ENCODE measurements at places on chromosomes 4 and X.

DNA sequence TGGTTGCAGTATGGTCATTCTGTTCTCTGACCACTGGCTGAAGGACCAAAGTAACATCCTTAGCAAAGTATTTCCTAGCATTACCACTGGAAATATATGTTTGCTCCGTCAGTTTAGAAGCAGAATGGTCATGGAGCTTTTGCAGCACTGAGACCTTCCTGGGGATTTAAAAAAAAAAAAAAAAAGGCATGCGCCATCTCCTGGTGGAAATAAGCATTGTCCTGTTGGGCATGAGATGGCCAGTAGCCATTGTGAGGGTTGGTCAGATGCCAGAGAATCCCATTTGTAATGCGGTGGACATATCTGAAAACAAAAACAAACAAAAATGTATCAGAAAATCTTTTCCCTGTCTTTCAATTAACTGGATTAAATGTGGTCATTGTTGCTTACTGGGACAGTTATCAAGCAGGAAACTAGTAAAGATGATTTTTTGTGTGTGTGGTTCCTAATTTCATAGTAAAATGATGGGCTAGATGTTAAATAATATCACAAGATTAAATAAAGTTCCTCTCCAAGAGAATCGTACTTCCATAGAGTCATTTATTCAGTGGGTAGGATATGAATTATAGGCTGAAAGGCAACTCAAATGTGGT lies 139.6 kb downstream of the SOWAHB start:
- no peak for DNase-seq

DNA sequence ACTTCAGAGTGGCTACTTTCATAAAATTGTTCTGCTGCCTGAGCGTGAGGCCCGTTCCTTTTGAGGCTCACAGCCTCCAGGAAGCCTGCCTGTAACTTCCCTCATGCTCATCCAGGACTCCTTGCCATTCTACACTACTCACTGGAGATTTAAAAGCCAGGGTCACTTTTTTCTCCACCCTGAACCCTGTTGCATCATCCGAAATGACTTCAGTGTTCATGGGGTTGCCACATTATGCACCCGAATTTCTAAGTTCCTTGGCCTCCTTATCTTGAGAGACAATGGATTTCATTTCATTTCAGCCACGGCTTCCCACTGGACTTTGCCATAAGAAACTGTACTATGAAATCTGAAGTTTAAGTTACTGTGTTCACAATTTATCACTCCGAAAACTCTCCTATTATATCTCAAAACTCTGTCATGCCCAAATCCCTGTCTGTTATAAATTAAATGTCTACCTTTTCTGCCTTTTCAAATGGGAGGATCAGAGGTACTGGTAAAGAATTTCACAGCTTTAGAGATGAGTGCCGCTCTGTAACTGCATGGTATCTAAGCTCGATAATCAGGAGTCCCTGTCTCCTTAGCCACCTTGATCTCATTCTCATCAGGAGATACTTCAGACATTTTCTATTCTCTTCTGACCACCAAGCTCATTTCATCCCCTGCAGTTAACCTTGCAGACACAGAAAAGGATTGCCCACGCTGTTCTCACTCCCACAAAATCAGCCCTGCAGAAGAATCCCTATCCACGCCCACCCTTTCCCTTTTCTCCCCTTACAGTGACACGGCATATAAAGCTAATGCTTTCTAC lies 59.9 kb downstream of the TRIML1 start:
- no peak for DNase-seq

GRCh38 chr4:86757468-86757867 lies 91.7 kb downstream of the SLC10A6 start:
- no peak for DNase-seq

- DNase-seq: no peak
Measured at GRCh38 chr4:19005211-19005610, 983.7 kb upstream of the LCORL start.

DNA sequence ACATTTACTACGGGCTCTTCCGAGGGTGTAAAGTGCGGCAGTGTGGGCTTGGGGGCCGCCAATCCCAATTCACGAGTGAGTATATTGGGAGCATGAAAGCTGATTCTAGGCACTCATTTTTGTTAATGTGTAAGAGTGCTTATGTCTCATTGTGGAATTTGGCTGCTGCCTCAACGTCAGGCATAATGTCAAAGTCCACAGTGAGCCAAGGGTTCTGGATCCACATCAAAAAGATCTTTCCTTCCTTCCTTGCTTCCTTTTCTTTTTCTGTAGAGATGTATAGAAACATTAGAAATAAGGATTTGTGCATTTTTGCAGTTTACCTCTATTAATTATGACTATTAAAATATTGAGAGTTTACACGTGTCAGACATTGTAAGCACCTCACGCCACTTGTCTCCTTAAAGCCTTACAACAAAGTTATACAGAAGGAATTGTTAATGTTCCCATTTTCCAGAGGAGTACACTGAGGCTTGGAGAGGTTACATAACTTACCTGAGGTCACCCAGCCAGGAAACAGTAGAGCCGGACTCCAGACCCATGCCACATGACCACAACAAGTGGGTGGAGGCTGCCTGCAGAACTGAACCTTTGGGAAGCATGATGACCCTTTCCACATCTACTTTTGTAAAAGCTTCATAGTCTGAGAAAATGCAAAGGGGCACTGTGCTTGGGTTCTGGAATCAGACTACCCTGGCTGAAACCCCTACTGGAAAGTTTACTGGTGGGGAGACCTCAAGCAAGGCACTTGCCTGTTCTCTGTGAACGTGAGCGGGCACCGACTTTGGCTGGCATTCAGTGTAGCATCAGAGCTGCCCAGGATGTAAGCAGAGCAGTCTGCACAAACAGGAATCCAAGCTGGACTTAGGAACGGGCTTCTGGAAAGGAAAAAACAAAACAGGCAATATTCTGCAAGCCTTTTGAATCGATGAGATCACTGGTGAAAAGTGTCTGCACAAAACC lies 761 bp downstream of the CLRN2 start:
- no peak for DNase-seq

- DNase-seq: no peak
Measured at GRCh38 chrX:16239211-16239610, 71.9 kb downstream of the MAGEB17 start.

DNA sequence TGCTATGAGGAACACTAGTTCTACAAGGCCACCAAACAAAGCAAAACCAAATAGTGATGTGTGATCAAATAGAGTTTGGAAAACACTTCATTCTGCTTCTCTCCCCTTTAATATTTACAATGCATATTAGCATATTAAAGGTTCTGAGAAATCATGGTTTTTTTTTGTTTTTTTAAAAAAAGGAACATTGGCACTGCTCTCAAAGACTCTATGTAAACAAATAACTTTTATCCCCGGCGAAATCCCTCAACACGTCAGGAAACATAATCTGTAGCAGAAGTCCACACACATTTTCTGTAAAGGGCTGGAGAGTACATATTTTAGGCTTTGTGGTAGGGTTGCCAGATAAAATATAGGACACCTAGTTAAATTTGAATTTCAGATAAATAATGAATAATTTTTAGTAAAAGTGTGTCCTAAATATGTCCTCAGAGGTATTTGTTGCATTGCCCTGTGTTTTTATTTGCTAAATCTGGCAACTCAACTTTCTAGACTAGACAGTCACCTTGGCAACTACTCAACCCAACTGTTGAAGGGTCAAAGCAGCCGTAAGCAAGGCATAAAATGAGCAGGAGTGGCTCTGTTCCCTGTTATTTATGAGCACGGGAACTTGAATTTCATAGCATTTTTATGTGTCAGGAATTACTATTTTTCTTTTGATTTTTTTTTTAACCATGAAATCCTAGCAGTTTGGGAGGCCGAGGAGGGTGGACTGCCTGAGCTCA lies 8.6 kb downstream of the SPATA4 start:
- no peak for DNase-seq

- DNase-seq: no peak
Measured at GRCh38 chrX:144819406-144819805, 427.9 kb upstream of the SPANXN1 start.

- DNase-seq: no peak
Measured at GRCh38 chrX:41491267-41492004, 44.3 kb downstream of the NYX start.

DNA sequence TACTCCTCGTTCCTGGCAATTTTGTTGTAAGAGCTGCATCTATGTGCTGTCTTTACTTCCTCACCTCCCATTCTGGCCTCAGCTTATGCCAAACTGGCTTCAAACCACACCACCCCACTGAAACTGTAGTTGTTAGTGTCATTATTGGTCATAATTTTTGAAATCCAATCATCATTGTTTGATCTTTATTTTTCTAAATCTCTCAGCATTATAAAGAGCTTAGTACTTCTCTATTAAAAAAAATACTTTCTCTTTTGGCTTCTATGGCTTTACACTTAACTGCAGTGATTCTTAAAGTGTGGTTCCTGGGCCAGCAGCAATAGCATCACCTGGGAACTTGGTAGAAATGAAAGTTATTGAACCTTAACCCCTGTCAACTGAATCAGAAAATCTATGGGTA lies 83.5 kb upstream of the GRPR start:
- no peak for DNase-seq

- DNase-seq: no peak
Measured at GRCh38 chr4:82555276-82555675, 6.5 kb downstream of the TMEM150C start.

GRCh38 chr4:99201690-99202089 lies 17.4 kb downstream of the ADH6 start:
- DNase-seq: no peak

DNA sequence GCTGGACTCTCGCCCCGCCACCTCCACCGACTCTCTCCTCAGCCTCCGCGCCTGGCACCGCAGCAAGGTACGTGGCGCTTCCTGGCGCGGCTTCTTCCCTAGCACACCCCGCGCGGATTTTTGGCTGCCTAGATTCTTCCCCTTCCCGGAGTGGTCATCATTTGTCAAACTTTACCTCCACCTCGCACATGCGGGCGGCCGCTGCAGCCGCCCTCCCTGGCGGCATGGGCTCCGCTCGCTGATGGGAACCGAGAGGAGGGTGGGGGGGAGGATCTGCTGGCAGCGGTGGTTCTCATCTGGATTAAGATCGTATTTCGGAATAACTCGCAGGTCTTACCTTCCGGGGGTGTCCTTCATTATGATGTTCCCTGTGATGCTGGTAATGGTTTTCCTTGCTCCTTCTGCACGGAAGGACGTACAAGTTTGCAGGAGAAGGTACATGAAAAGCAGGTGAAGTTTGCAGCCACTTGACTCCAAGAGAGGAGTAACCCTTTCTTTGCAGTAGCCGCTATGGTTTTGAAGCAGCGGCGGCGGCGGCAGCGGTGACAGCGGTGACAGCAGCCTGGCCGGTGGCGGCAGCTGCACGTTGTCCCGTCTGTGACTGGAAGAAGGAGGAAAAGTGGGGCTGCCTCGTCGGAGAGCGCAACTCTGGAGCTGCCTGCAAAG lies 2183.9 kb upstream of the TENM3 start:
- no peak for DNase-seq

DNA sequence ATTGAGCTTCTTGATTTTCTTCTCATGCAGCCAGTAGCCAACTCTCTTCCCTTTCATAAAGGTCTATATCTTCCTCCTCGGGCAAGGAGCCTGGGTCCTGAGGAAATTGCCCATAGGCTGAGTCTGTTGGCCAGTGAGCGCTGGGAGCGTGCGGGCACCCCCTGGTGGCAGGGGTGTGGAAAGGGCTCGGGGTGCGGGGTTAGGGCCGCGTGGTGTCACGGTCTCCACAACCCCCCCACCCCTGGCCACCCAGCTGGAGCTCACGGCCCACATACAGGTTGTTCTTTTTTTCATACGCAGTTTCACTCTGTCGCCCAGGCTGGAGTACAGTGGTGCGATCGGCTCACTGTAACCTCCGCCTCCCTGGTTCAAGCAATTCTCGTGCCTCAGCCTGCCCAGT lies 13.1 kb downstream of the RBM10 start:
- no peak for DNase-seq

GRCh38 chr4:109676886-109677285 lies 26.4 kb downstream of the CASP6 start:
- DNase-seq: no peak

GRCh38 chrX:63920875-63921274 lies 135.9 kb upstream of the ARHGEF9 start:
- no peak for DNase-seq

- no peak for DNase-seq
Measured at GRCh38 chr4:56757261-56757746, 64.2 kb downstream of the SPINK2 start.

GRCh38 chrX:125132274-125132673 lies 187.4 kb upstream of the TEX13C start:
- no peak for DNase-seq

DNA sequence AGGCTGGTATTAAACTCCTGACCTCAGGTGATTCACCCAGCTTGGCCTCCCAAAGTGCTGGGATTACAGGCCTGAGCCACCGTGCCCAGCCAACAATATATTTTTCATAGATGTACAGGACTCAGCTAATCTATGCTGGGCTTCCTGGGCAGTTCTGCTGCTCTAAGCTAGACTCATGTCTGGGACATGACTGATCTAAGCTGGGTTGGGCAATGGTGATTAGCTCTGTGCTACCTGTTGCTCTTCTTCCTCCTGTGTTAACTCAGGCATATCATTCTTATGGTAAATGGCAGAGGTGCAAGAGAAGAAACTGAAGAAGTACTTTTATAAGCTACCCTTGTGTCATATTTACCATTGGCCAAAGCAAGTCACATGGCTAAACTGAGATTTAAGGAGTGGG lies 11.4 kb upstream of the SUPT20HL2 start:
- no peak for DNase-seq

- no peak for DNase-seq
Measured at GRCh38 chr4:151331276-151332042, 6.1 kb upstream of the SH3D19 start.

DNA sequence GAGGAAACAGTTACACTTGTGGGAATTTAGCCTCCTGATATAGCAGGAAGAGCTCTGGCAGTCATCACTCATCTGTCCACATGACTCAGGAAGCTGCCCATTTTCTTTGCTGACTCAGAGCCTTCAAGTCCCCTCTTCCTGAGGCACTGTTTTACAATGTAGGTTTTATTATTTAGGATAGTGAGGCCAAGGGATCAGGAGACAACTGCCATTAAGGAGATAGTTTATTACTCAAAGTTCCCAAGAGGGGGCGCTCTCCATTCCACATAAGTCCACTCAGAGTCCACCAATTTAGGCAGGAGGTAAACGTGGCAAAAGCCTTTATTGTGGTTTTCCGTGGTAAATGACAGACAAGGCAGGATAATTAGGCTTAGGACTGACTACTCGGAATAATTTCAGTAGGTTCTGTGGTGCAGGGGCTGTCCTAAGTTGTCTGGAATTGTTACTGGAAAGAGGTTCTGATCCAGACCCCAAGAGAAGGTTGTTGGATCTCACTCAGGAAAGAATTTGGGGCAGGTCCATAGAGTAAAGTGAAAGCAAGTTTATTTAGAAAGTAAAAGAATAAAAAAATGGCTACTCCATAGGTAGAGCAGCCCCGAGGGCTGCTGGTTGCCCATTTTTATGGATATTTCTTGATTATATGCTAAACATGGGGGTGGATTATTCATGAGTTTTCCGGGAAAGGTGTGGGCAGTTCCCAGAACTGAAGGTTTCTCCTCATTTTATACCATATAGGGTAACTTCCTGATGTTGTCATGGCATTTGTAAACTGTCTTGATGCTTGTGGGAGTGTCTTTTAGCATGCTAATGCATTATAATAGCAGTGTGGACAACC lies 96.0 kb upstream of the RAB40AL start:
- no peak for DNase-seq

All from stimulated activated CD4-positive, alpha-beta T cell treated with anti-CD3 and anti-CD28 coated beads, TNF-alpha, amount 100 ng/mL, for 24 hours (primary cell).